LoVo (cell line): ENCODE measurements at places on chromosomes 11 and 22.

DNA sequence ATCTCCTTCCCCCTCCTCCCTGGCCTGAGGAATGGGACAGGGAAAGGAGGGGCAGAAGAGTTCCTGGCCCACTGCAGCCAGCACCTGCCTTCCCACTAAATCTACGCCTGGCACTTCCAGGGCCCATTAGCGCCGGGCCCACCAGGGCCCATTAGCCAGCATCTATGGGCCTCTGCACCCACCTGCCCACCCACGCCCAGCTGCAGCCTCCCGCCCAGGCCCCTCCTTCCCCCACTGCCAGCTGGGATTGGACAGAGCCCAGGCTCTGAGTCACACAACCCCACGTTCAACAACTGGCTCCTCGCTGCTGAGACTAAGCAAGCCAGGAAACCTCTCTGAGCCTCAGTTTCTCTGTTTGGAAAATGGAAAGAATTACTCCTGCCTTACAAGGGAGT is 48.7 kb downstream of the CYTH4 start:
- no peak for DNase-seq

DNA sequence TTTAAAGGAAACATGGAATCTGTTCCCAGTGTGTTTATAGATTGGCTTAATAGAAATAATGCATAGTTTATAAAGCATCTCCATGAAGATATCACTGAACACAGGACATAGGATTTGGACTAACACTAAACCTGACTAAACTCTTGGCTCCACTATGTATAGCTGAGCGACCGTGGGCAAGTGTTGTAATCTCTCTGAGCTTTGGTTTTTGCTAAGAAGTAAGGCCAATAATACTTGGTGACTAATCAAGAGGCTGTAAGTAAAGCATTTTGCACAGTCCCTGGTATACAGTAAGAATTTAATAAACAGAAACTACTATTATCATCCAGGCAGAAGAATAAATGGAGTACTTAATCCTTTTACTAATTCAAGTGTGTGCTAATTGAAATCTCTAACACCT is 125.5 kb upstream of the MTMR2 start:
- DNase-seq: no peak

DNA sequence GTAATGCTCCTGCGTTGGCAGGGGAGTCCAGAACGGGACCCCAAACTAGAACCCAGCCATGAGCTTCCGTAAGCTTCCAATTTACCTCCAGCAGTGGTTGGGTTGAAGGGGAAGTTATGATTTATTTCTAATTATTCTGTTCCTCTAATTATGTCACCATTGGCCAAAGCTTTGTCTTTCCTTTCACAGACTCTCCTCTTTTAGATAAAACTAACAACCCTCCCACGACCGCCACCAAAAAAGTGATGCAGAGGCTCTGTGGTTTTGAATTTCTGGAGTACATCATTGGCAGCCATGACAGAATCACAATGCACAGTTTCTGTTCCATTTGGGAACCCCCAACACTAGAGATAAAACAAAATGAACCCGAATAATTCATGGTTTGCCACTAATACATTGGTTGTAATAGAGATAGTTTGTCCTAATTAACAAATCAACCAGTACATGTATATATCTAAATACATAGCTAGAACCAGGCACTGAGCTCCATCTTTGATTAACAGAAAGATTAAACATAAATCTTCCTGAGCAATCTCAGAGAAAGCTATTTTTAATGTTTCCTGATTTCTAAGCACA is 64.3 kb downstream of the ETS1 start:
- no peak for DNase-seq

DNA sequence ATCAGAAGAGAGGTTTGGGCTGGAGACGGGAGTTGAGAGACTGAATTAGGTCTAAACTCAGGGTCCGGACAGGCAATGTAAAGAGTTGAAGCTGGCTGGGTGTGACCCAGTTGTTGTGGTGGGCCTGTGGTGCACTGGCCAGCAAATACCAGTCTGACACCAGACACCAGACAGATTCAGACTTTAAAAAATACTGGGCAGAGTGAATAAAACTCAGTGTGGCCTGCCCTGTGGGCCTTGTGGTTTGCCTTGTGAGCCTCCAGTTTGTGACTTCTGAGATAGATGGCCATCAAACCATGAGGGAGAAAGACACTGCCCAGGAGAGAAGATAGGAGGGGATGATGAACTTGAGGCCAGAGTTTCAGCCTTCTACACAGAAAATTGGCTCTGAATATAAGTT is 25.8 kb downstream of the RCN1 start:
- DNase-seq: no peak

DNA sequence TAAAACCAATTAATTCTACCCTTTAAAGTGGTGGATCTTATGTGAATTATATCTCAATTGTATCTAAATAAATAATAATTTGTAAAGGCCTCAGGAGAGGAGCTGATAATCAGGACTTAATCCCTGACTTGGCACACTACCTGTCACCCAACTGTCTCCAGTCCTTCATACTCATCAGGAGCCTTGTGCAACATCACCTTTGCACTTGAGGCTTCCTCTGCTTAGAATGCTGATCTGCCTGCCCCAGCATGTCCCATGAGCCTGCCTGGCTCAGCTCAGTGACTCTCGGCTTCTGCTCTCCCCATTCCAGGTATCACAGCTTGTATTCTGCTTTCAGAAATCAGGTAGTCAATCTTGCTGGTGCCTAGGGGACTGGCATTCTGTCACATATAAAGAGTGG is 43.9 kb upstream of the PRODH start:
- DNase-seq: no peak

DNA sequence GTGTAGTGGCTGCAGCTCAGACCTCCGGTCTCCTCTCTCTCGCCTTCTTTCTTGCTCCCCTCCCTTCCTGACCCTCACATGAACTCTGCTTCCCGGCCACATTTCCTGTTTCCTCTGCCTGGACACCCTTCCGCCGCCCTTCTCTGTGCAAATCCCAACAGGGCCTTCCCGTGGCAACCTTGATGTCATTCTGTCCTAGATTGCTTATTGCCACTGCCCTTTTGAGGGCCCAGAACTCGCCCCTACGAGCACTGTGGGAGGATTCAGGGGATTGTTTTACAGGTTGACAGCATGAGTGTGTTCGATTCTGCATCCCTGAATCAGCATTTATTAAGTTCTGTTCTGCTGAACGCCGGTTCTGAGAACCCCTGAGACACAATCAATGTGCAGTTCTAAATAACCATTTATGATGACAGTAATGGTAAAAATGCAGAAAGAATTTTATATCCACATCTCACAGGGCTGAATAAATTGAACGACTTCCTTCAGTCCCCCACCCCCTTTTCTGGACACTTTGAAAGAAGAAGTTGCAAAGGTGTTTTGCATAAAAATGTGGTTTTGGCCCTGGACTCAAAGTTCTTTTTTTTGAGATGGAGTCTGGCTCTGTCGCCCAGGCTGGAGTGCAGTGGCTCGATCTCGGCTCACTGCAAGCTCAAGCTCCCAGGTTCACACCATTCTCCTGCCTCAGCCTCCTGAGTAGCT is 6.4 kb downstream of the BATF2 start:
- DNase-seq: no peak

- no peak for DNase-seq
These were observed 101.6 kb downstream of the COMMD9 start for GRCh38 chr11:36187622-36188021.

GRCh38 chr11:43947815-43948214 is 5.4 kb downstream of the C11orf96 start:
- no peak for DNase-seq

DNA sequence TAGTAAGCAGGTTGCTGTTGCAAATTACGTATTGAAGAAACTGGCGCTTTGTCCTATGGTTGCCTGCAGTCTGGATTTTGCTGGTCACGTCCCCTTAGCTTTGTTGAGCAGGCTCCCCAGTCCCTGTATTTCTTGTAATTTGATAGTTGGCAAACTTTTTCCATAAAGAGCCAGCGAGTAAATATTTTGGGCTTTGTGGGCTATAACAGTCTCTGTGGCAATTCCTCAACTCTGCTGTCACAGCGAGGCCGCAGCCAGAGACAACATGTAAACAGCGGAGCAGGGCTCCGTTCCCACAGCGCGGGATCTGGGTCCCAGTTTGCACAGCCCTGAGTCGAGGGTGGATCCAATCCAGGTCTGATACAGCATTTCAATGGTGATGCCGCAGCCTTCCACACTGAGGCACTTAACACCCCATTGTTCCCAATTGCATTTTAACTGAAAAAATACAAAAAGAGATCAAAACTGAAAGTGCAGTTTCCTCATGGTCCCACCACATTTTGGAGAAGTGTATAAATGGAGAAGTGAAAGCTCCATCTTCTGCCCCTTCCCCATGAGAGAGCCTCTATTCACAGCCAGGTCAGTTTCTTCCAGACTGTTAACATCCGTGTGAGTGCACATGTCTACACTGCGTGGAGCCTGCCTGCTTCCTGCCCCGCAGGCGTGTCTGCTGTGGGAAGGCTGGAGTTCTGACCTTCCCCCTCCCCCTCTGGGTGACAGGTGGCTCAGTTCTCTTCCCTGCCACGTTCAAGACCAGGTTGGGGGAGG is 89.1 kb downstream of the RPS6KA4 start:
- DNase-seq: no peak

DNA sequence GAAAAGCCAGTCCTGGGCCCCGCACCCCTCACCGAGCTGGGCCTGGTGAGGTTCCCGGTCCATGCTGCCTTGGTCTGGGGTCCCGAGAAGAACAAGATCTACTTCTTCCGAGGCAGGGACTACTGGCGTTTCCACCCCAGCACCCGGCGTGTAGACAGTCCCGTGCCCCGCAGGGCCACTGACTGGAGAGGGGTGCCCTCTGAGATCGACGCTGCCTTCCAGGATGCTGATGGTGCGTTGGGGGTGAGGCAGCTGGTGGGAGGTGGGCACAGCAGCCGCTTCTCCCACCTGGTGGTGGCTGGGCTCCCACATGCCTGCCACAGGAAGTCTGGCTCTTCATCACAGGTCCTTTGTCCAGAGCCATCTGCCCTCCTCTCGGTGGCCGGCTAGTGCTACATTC is 4.5 kb upstream of the SMARCB1 start:
- DNase-seq: no peak

DNA sequence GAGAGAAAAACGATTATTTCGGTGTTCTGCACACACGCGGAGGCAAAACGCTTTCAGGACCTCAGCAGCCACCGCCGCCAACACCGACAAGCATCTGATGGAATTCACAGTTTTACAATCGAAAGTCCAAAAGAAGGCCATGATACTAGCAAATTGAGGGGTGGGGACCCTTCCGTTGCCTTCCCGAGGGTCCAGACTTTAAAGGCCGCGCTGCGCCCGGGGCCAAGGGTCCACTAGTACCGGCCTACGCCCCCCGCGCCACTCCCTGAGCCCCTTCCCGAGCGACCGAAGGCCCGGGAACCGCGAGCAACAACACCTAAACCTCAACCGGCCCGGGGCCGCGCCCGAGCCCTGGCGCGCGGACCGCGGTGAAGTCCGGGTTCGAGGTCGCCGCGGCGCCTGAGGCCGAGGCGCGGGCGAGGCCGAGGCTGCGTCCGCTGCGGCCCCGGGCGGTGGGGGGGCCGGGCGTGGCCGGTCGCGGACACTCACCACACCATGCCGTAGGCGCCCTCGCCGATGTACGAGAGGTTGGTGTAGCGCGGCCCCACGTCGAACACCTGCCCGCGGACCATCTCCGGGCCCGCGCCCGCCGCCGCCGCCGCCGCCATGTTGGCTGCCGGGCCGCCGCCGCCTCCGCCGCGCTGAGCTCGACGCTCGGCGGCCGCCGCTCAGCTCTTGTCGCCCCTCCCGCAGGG is 465 bp downstream of the MAPK1 start:
- DNase-seq: no peak

GRCh38 chr11:93267383-93267782 is 63.2 kb upstream of the DEUP1 start:
- no peak for DNase-seq

- peak; percentile 75 for DNase-seq
These were observed 9.1 kb downstream of the SSH3 start for GRCh38 chr11:67312187-67313021.
